ENCODE measurements at places on chromosomes 4 and X.

GRCh38 chr4:175671491-175671934, 140.6 kb downstream of the GPM6A start:
- no peak for DNase-seq

DNA sequence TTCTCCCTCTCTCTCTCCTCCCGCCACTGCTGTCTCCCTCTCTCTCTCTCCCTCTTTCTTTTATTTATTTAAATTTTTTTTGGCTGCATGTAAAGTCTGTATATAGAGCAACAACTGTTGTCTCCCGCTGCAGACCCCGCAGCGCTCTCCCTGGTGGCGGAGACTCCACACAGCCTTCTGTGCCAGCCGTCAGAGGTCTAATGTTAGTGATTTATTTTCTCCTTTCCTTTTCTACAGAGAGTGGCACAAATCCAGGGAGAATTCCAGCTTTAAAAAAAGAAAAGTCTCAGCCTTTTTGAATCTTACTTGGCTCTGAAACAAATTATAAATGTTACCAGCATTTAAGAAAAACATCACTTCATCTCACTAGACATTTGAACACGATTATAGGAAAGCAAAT, 106.2 kb downstream of the FAM9B start:
- no peak for DNase-seq

DNA sequence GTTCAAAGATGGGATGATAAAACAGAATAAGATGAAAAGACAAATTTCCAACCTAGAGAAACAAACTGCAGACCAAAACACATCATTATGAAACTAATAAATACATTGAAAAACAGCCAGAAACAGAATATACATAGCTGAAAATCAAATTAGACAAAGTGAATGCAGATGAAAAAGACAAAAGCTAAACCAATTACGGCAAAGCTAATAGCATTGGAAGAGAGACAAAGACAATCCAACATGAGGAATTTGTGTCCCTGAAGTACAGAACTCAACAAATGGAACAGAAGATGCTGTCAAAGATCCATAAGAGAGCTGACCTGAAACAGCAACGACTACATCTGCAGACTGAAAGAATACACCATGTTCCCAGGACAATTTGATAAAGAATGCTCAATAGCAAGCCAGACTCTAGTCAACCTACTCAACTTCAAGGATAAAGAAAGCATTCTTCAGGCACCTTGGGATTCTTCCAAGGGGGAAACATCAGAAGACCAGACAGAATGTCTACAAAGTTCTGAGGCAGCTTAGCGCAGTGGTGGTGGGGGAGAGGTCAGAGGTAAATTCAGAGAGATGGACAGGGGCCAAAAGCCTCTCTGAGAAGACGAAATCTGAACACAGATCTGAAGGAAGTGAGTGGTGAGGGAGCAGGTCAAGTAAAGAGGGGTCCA, 27.4 kb upstream of the IRAK1 start:
- DNase-seq = no peak

DNA sequence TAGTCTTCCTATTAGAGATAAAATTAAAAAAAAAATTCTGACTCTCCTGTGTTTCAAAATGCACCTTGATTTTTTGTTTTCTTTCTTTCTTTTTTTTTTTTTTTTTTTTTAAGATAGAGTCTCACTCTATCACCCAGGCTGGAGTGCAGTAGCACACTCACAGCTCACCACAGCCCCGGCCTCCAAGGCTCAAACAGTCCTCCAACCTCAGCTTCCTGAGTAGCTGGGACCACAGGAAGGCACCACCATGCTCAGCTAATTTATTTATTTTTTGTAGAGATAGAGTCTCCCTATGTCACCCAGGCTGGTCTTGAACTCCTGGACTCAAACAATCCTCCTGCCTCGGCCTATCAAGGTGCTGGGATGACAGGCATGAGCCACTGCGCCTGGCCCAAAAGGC, 41.1 kb upstream of the TMEM184C start:
- no peak for DNase-seq

DNA sequence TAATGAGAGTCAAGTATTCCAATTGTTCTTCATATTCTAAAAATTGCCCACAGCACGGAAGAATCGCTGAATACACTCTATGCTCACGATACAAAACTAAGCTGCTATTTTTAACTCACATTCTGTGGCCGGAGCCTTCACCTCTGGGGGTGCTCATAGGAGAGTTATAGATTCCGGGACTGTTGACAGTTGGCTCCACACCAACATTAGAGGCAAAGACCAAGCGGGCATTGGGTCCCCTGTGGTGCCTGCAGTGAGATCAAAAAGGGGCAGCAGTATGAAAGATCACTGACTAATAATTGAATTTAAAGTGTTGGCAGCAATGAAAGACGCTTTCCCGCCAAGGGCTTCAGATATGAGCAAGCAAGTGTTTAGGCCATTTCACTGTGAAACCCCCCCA, 146.0 kb downstream of the TMEM144 start:
- no peak for DNase-seq

- no peak for DNase-seq
Measured at GRCh38 chrX:122913764-122914163, 270.3 kb upstream of the GRIA3 start.

- DNase-seq = no peak
Measured at GRCh38 chr4:151250706-151251105, 26.3 kb upstream of the PRSS48 start.

- no peak for DNase-seq
Measured at GRCh38 chr4:113457886-113458285, 303.7 kb downstream of the CAMK2D start.

DNA sequence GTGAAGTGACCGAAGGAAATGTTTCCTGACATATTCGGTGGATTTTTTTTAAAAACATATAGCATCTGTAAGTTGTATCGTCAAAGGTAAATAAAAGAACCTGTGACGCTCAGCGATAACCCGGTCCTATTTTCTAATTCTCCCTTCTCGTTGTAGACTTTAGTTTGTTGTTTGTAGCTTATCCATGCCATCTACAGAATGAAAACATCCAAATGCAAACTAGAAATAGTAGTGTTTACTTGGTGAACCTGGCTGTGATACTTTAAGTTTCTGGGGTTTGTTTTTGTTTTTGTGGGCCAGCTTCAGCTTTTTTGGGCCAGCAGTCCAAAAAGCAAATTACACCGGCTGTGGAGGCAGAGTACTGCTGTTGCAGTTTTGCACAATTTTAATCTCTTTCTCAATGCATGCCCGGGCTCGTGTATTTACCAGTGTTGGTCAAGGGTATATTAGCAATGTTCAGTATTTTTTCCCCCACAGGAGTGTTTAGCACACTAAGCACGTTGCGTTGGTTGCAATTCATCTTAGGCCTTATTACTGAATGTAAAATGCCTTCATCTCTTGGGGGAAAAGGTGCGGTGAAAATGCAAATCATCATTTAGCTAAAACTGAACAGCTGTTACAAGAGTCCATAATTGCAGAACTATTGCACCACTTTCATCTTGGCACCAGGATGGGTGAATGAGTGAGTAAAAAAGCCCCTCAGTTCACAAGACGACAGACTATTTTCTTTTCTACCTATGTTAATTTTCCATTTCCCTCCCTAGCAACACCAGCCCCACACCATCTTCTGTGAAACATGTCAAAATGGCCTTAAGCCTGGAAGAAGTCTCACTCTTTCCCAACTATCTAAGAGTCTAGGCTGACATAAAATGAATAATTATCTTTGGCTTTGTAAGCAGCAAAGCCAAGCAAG, 1.7 kb upstream of the CNOT6L start:
- DNase-seq = no peak

GRCh38 chr4:5772528-5773270, 61.7 kb downstream of the EVC start:
- DNase-seq = no peak

- DNase-seq = no peak
Measured at GRCh38 chr4:185210102-185210981, 944 bp downstream of the SNX25 start.

- DNase-seq = no peak
Measured at GRCh38 chr4:98945297-98945850, 16.4 kb upstream of the EIF4E start.
